ENCODE measurements at places on chromosomes 5 and 9. TPM values are rescaled to one million over a fixed set of nuclear protein-coding genes. Genes with fewer than 3 reads are reported as not detected.

- no peaks in the 10 kb centered on the region for H3K36me3 ChIP-seq
- H3K27me3 ChIP-seq: peaks cover 3% of the 10 kb centered on the region
- no peaks in the 10 kb centered on the region for H3K4me1 ChIP-seq
- no peak for DNase-seq
- no peak overlapping the region for H3K4me3 ChIP-seq
Measured at GRCh38 chr5:128695791-128696530, 157.9 kb upstream of the FBN2 start.

DNA sequence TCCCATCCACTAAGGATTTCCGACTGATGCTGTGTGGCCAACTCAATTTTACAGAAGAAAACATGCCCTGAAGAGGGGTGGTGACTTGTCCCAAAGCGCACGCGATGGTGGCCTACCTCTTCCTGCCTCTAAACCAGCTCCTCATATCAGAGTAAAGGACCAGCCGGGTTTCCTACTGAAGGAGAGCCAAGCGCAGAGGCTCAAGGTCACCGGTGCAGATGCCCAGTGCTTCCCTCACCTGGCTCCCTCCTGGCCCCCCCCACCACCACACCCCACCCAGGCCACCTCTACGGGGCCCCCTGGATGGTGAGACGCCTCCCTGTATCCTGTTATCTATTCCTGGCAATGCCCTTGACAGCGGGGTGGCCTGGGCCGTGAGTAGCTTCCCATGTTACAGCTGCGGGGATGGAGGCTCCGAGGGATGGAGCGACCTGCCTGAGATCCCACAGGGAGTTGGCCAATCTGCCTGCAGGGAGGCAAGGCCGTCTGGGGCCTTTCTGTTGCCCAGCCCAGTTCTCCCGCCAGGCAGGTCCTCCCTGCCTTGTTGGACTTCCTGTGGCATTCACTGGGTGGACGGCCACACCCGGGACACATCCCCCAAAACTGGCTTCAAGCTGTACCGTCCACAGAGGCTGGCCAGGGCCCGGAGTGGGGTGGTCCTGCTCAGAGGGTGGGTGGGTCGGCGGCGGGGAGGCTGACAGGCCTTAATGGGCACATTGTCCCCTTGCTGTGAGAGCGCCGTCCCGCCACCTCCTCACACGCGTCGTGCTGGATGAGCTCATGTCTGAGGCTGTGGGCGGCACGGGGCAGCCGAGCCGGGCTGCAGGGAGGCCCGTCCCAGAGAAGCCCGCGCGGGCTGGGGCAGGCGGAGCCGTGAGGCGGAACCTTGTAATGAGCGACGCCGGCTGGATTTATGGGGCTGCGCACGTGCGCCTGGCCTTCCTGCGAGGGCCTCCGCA, 72.5 kb downstream of the MACROH2A1 start:
- H3K27me3 ChIP-seq: peaks cover 6% of the 10 kb centered on the region
- DNase-seq: no peak

The FBP2 gene
- polyA plus RNA-seq: not detected

The MEGF10 gene
- polyA plus RNA-seq: not detected

- no peaks in the 10 kb centered on the region for H3K4me1 ChIP-seq
- no peaks in the 10 kb centered on the region for H3K36me3 ChIP-seq
- no peak overlapping the region for H3K27ac ChIP-seq
- no peak overlapping the region for H3K4me3 ChIP-seq
- no peak for DNase-seq
- H3K27me3 ChIP-seq: no peaks in the 10 kb centered on the region
Measured at GRCh38 chr5:758698-759053, 25.9 kb downstream of the ZDHHC11B start.

The PCDHGA5 gene
- polyA plus RNA-seq: not detected

Measured in immature natural killer cell (primary cell).